ENCODE measurements at places on chromosomes 16 and 17.

DNA sequence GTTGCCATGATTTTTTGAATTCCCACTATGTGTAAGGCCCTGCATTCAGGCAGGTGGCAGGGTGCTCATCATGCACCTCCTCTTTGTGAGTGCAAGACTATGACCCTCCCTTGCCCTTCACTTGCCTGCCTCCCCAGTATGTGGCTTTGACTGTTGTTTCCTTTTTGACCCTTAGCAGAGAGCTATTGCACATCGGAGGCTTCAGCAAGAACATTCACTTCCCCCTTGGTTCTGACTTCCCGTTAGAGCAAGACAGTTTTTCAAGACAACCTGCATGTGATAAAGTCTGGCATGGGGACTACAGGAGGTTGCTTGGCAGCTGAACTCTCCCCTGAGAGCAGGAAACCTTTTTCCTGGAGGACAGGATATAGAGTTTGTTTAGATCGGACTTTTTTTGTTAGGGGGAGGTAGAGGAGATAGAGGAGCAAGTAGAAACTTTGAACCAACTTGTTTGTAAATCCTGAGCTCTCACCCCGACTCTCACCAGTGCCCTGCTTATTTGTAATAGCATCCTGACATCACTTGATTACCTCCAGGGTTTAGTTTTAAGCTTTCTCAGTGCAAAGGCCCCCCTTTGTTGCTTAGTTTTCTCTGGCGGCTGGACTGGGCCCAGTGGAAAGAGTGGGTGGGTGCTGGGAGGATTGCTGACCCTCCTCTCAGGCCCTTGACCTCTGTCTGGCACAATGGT lies 34.3 kb downstream of the LIMD2 start:
- no peak for DNase-seq

GRCh38 chr16:11016993-11017392 lies 72.6 kb downstream of the CLEC16A start:
- peak; percentile 29 for DNase-seq

- no peak for DNase-seq
Measured at GRCh38 chr16:54654429-54654828, 276.2 kb upstream of the IRX5 start.

- DNase-seq: no peak
Measured at GRCh38 chr17:55444471-55445441, 23.1 kb upstream of the MMD start.

GRCh38 chr16:11583889-11584565 lies 2.7 kb downstream of the LITAF start:
- DNase-seq: no peak

DNA sequence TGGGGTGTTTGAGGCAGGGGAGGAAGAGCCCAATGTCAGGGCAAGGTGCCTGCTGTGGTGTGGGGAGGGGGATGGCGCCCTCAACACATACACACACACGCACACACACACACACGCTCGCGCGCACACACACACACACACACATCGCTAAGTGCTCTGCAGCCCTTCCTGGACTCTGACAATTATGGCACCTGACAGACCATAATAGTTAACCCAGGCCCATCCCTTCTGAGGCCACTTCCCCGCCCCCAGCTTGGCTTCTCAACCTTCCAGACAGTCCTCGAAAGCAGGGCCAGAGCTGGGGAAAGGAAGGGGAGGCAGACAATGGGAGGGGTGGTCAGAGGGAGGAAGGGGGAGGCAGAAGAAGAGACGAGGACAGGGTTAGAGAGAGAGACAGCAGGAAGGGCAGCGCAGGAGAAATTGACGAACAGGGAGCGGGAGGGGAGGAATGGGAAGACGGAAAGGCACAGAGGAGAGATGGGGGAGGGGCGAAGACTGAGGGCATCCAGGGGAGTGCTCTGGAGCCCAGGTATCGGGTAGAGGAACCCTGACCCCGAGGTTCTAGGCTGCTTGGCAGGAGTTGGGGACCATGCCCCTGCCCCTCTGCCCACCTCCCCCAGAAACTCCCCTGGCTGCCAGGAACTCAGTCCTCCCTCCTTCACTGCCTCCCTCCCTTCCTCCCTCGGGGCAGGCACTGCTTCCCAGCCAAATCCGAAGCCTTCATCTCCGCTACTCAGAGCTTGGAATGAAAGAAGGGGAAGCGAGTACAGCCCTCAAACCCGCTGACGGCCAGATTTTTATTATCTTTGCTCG lies 4.0 kb downstream of the SRCIN1 start:
- DNase-seq: no peak

GRCh38 chr17:38730526-38731379 lies 612 bp downstream of the CISD3 start:
- no peak for DNase-seq

- DNase-seq: peak; percentile 30
Measured at GRCh38 chr16:69469807-69470561, 45.6 kb downstream of the CYB5B start.

GRCh38 chr17:18033442-18034099 lies 5.4 kb downstream of the ATPAF2 start:
- peak; percentile 22 for DNase-seq

- DNase-seq: no peak
Measured at GRCh38 chr16:4743226-4743878, 9.0 kb downstream of the DNAAF8 start.

DNA sequence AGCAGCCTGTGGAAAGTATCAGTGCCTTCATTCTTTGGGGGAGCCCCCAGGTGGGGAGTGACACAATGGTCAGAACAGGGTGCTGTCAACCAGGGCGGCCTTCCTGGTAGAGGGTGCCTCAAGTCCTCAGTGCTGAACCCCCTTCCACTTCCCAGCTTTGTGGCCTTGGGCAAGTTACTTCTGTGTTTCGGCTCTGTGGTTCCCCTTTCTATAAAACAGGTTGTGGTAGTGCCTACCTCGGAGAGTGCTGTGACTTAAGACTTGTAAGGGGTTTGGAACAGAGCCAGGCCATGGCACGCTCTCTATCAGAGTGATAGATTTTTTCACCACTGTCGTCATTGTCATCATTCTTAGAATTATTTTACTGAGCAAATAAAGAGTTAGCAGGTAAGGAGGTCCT lies 141.1 kb downstream of the CCDC182 start:
- peak; percentile 74 for DNase-seq

- no peak for DNase-seq
Measured at GRCh38 chr17:73196500-73196899, 3.6 kb downstream of the COG1 start.

DNA sequence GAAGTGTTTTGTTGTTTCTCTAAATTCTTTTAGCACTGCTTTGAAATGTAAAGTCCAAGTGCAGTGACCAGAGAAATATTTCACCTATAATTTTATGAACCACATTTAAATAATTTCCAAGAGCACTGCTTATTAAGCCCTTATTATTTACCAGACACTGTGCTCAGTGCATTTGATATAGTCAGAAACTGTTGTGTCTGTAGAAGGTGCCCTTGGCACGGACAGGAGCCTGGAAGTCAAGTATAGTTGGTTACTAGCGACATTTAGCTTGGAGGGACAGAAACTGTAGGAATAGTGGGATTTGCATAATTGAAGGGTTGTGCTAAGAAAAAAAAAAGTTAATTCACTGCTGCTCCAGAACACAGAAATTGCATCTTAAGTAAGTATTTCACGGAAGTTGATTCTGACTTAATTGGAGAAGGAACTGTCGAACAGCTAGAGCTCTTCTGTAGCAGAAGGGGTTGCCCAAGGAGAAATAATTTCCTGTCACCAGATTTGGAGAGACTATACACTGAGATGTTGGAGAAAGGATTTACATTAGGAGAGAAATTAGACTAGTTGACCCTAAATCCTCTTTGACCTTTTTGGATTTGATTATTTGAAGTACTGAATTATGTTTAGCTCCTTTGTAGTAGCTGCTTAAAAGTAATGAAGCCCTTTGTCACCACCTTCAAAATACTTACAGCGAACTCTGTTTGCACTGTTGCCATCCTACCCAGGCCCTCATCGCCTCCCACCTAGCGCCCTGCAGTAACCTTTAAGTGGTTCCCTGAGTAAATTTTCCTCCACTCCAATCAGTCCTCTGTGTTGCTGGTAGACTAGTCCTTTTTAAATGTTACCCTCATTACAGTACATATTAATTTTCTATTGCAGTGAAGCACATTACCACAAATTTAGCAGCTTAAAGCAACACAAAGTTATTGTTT lies 25.6 kb downstream of the COX10 start:
- no peak for DNase-seq

DNA sequence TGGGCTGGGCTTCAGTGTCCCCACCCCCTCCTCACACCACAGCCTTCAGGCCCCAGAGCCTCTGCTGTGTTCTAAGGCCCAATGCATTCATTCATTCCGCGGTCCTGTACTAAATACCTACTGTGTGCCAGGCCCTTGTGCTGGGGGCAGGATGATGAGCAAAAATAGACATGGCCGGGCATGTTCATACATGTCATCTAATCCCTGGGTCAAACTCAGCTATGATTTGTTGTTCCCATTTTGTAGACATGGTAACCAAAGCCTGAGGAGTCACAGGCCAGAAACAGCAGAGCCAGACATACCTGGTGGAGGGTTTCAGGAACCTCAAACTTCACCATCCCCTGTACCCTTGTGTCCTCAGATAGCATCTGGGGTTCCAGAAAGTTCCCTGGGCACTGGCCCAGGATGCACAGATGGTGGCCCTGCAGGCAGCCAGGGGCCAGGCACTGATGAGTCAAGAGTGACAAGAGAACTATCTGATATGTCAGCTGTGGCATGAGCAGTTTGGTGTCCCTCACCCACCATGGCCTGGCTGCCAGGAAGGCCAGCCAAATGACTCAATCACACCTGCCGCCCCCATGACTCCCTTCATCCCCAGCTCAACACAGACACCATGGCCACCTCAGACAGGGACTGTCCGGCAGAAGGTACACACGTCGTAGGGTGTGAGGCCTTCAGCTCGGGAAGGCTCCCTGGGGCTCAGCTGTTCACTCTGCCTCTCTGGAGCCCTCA lies 2.7 kb upstream of the RRAD start:
- no peak for DNase-seq

GRCh38 chr17:17668775-17669579 lies 12.3 kb upstream of the RAI1 start:
- DNase-seq: no peak

DNA sequence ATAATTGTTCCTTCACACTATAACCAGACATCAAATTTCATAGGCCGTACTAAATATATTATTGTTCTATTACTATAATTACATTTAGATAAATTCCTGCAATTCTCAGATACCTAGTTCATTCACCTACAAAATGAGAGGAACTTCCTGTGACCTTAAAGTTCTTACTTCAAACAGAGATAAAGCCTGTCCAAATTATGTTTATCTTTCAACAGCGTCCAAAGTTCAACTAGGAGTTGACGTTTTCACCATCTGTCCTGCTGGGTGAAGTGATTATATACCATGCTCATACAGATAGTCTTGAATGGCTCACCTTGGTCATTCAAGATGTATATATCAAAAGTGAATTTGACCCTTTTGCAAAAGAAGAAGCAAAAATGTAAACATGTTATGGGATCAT lies 440.6 kb downstream of the CDH8 start:
- DNase-seq: no peak

DNA sequence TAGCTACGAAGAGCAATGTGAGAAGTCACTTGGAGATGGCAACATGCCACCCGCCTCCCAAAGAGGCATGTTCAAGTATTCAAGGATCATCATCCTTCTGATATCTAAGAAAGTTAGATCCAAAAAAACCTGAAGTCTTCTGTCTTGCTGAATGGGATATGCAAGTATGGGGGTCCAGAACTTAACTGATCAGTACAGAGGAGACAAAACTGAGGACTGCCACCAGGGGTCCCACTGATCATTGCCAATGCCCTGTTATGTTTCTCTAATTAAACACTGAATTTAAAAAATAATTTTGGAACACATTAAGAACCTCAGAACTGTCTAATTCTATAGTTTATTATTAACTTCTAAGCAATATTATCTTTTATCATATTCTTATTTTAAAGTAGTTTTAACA lies 99.7 kb downstream of the CDH8 start:
- no peak for DNase-seq

- DNase-seq: no peak
Measured at GRCh38 chr16:87361916-87362619, 21.5 kb downstream of the FBXO31 start.
